ENCODE measurements at places on chromosomes 12 and 14. TPM values are rescaled to one million over a fixed set of nuclear protein-coding genes. Genes with fewer than 3 reads are reported as not detected.

DNA sequence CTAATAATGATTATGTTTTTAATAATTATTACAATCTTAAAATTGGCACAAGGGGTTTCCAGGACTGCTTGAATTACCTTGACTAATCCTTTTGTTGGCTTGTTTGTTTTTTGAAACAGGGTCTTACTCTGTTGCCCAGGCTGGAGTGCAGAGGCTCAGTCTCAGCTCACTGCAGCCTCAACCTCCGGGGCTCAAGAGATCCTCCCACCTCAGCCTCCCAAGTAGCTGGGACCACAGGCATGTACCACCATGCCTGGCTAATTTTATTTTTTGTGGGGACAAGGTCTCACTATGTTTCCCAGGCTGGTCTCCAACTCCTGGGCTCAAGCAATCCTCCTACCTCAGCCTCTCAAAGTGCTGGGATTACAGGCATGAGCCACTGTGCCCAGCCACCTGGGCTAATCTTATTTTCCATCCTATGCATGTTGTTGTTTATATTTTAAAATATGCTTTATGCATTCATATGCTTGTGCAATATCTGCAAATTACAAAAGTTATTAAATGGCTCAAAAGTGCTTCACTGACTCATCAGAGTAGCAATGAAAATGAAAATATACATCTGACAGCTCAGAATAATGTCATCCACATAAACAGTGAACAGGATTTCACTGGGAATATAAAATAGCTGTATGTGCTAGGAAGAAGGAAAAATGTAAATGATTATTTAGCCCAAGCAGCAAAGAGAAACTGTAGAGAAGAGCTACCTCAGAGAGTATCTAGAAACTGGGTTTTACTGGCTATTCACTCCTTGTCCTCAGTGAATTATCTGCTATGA lies 24.8 kb upstream of the PLEKHG6 start:
- H3K36me3 ChIP-seq: no peaks in the 10 kb centered on the region
- H3K27me3 ChIP-seq: no peaks in the 10 kb centered on the region
- no peak overlapping the region for H3K27ac ChIP-seq
- H3K4me1 ChIP-seq: peaks cover 8% of the 10 kb centered on the region
- no peak for DNase-seq

- H3K36me3 ChIP-seq: peaks cover 4% of the 10 kb centered on the region
- no peak overlapping the region for H3K4me3 ChIP-seq
- DNase-seq: no peak
- no peaks in the 10 kb centered on the region for H3K27me3 ChIP-seq
Measured at GRCh38 chr12:62737188-62737587, 197.8 kb downstream of the PPM1H start.

DNA sequence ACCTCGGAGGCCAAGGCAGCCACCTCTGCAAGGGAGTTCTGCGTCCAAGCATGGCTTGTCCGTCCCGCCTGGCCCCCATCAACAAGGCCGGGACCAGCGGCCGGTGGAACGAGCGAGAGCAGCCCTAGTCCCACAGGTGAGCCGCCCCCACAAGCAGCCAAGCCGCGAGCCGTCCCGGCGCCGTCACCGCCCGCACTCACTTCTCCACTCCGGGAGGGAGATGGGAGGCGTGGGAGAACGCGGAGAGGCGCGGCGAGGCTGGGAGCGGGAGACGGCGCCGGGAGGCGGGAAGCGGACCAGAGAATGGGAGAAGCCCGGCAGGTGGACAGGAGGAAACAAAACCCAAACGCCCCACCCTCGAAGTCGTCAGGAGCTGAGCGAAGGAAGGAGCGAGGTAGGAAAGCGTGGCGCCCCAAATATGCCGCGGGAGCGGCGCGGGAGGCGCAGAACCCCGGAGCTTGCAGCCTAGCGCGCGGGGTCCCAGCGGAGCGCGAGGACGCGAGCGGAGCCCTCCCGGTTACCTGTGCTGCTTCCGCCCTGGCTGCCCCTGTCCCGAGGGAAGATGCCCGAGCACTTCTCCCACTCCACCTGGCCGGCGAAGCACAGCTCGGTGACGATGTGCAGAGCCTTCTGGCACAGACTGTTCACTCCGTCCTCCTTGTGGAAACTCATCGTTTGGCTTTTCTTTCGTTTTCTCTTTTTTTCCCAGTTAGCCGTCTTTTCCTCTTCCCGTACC lies 600 bp downstream of the SYT10 start:
- peak; percentile 36 for DNase-seq
- H3K27me3 ChIP-seq: peaks cover 3% of the 10 kb centered on the region
- no peak overlapping the region for H3K27ac ChIP-seq
- H3K36me3 ChIP-seq: no peaks in the 10 kb centered on the region
- no peaks in the 10 kb centered on the region for H3K4me1 ChIP-seq

DNA sequence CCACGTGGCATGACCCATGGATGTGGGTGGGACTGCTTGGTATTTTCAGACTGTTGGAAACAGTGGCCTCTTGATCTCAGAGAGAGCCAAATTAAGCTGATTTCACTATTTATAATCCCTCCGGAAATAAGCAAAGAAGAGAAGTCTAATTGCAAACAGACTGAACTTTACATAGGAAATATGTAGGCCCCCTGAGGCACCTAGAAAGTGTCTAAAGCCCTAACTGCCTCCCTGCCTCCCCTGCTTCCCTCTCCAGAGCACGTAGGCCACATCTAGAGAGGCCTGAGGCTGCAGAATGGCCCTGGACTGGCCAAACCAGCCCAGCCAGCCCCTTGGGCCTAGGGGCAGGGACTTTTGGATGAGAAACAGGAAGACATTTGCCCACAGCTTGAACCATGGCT lies 123.8 kb downstream of the ZFP36L1 start:
- H3K27ac ChIP-seq: no peak overlapping the region
- peak; percentile 58 for DNase-seq
- peaks cover 10% of the 10 kb centered on the region for H3K4me1 ChIP-seq
- H3K4me3 ChIP-seq: no peak overlapping the region
- no peaks in the 10 kb centered on the region for H3K27me3 ChIP-seq
- no peaks in the 10 kb centered on the region for H3K36me3 ChIP-seq

DNA sequence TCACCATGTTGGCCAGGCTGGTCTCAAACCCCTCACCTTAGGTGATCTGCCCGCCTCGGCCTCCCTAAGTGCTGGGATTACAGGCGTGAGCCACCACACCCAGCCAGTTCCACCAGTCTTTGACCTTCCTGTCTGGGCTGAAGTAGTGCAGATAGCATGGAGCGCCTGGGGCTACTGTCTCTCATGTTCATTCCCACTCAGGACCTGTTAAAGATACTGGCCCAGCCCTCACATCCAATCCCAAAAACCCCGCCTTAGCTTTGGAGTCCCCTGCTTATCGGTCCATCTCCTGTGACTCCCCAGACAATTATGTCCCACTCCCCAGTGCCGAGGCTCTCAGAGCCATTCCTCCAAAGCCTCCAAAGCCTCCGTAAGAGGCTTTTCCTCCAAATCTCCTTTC lies 12.0 kb upstream of the CELA1 start:
- no peak overlapping the region for H3K4me3 ChIP-seq
- H3K27ac ChIP-seq: no peak overlapping the region
- H3K27me3 ChIP-seq: no peaks in the 10 kb centered on the region
- H3K36me3 ChIP-seq: peaks cover 9% of the 10 kb centered on the region
- no peak for DNase-seq

DNA sequence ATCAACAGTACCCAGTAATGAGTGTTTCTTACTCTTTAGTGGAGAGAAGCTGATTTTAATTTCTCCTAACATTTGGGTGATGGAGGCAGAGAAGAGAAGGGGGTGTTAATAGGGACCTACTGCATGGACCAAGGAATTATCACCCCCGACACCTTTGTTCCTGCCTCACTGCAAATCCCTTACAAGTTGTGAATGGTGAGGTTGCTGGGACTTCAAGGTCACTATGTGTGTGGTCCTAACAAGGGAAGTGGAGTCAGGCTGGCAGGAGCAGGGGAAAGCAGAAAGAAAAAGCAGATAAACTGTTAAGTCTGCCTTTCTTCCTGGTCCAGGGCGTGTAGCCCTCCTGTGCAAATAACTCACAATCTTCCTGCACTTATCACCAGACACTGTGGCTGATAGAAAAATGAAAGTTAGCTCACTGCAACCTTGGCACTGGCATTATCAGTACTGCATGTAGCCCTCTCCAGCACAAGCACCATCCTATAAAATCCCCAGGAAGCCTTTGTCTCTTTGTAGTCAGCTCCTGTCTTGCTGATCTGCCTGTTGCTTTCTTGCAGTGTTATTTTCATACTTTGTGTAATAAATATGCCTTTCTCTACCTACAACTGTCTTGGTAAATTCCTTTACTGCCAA lies 112.3 kb upstream of the DNM1L start:
- no peak for DNase-seq
- peaks cover 22% of the 10 kb centered on the region for H3K4me1 ChIP-seq
- H3K27me3 ChIP-seq: no peaks in the 10 kb centered on the region
- H3K27ac ChIP-seq: no peak overlapping the region
- H3K4me3 ChIP-seq: no peak overlapping the region
- no peaks in the 10 kb centered on the region for H3K36me3 ChIP-seq

- H3K4me3 ChIP-seq: no peak overlapping the region
- H3K36me3 ChIP-seq: no peaks in the 10 kb centered on the region
- no peaks in the 10 kb centered on the region for H3K4me1 ChIP-seq
- no peak for DNase-seq
Measured at GRCh38 chr12:112096667-112097066, 11.9 kb downstream of the NAA25 start.

- peaks cover 17% of the 10 kb centered on the region for H3K4me1 ChIP-seq
- no peaks in the 10 kb centered on the region for H3K27me3 ChIP-seq
- H3K4me3 ChIP-seq: no peak overlapping the region
- no peak for DNase-seq
- H3K27ac ChIP-seq: no peak overlapping the region
Measured at GRCh38 chr12:47721431-47721973, 3.8 kb downstream of the ENDOU start.

GRCh38 chr12:13442457-13442856 lies 245.9 kb downstream of the EMP1 start:
- 0 out of 2 replicates have a peak, but pooled peaks cover under 1% of the 10 kb centered on the region for H3K4me1 ChIP-seq
- DNase-seq: no peak
- H3K27me3 ChIP-seq: no peaks in the 10 kb centered on the region
- no peaks in the 10 kb centered on the region for H3K36me3 ChIP-seq
- no peak overlapping the region for H3K4me3 ChIP-seq

Gene BCL11B
- total RNA-seq: 0.05 TPM

Gene POTEM
- not detected for total RNA-seq

Gene PABPN1
- 196 TPM for total RNA-seq

Gene SLC35F4
- not detected for total RNA-seq

Data from Caco-2 (cell line).